Fibroblast of skin of right biceps (primary cell): ENCODE measurements at places on chromosomes 16 and 17.

DNA sequence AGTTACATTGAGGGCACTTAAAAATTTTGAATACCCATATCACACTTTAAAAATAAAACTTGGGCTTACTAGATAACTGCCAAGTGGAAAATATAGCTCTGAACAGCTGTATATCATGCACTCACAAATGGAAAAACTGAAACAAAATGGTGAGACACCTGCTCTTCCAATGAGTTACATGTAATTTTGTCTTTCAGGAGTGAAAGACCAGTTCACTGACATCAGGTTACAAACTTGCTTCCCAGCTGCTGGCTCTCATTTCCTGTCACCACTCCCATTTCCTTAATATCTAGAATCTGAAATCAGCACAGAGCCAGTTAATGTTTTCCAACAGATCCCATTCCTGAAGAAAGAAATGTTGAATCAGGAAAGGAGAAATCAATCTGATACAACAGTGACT is 10.8 kb downstream of the CSNK2A2 start:
- DNase-seq = no peak

- DNase-seq = no peak
Observed at GRCh38 chr17:4178651-4179050, 35.7 kb downstream of the CYB5D2 start.

DNA sequence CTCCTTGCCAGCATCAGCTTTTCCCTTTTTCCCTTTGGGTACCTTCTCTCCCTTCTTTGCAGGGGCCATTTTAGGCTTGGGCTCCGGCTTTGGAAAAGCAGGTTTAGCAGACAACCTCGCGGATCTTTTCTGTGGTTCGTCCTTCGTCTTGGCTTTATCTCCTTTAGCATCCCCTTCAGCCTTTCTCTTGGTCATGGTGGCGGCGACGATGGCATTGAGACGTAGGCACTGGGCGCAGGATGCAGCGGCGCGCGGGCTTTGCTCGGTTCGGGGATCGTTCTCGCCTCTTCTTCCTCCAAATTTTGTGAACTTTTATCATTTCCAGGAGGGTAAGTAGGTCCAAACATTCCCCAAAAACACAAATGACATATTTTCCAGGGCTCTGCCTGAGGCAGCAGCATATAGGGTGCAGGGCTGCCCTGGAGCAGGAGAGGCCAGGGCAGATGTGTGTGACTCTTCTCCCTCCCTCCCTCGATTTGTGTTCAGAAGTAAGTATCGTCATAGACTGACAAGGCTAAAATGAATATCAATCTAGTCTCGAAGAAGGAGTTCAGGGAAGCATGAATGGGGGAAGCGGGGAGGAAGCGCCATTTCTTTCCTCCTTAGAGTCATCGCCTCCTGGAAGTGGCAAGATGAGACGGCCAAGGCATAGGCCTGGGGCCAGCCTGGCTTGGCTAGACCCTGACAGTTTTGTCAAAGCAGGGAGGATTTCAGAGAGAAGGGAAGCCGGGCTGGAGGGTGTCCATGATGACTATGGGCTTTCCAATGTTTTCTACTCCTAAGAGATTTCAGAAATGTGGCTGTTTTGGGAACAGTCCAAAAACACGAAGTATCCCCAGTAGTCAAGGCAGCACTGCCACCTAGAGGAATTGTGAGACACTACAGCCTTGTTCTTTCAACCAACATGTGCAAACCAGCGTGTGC is 13.2 kb downstream of the CHCT1 start:
- DNase-seq = peak; percentile 91

- no peak for DNase-seq
Observed at GRCh38 chr16:53176434-53176833, 121.6 kb downstream of the CHD9 start.

GRCh38 chr16:25553711-25554436 is 137.9 kb upstream of the HS3ST4 start:
- no peak for DNase-seq

DNA sequence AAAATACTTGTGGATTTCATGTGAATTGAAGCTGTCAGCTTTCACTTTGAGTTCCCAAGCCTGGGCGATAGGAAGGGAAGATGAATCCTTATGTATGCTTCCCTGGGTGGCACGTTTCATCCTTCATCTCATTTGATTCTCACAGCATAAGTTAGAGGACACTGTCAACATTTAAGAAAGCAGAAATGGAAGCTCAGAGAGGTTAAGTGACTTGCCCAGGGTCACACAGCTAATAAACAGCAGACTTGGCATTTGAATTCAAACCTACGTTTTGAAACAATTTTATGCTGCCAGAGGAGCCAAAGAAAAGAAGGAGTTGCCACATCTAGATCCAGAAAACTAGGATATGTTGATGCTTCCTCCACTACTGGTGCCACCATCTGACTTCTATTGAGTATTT is 108.3 kb upstream of the GPR139 start:
- DNase-seq = no peak

- DNase-seq = peak; percentile 86
Observed at GRCh38 chr17:60390186-60390585, 1.7 kb downstream of the USP32 start.

DNA sequence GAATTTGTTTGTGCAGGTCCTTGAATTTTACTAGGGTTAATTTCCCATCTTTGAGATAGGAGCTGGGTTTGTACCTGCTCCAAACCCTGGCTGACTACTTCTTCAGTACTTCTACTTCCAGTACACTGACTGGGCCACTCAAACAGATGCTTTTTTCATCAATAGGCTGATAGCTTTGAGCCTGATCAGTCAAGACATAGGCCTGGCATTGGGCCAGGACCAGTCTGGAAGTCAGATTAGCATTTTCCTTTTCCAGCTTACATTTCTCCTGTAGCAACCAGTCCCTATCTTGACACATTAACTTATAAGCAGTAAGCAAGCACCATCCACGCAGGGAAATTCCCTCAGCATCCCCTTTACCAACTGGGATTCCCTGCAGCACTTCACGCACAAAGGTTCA is 7.5 kb upstream of the TMEM101 start:
- DNase-seq = no peak

DNA sequence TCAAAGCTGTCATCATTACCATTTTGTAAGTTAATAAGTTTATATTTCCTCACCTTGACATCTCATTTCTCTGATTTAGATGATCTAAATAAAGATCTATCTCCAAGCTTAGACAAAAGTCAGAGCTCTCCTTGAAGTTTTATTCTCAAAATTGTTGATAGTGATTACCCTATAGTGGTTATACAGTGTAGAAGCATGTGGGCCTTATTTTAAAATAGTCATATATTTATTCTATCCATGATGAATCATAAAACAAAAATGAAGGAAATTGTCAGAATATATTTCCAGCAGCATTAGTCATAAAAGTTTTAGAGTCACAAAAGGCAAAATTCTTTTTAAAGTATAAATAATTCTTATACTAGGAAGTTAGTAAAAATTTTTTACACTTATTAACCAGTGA is 49.0 kb downstream of the RHOT1 start:
- DNase-seq = peak; percentile 72

GRCh38 chr17:66135896-66136295 is 56.0 kb downstream of the CEP112 start:
- DNase-seq = no peak

GRCh38 chr16:35533683-35534082 is 2074.3 kb downstream of the TP53TG3F start:
- no peak for DNase-seq

DNA sequence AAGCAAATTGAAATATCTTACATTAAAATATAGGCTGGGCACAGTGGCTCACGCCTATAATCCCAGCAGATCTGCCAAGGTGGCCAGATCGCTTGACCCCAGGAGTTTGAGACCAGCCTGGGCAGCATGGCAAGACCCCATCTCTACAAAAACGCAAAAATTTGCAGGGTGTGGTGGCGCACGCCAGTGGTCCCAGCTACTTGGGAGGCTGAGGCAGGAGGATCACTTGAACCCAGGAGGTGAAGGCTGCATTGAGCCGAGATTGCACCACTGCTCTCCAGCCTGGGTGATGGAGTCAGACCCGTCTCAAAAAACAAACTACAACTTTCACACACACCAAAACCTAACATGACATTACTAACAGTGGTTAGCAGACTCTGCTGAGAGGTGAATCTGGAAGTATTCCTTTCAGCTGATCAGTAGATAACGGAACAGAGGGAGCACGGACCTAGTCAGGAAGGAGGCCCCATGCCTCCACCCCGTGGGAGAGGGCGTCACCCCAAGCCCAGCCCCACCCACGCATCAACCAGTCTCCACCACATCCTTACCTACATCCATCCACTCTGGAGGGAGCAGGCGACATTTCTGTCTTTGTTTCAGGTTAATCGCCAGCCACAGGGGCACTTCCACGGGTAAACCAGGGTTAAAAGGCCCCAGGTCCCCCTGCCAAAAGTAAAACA is 1.7 kb downstream of the GINS2 start:
- DNase-seq = no peak

DNA sequence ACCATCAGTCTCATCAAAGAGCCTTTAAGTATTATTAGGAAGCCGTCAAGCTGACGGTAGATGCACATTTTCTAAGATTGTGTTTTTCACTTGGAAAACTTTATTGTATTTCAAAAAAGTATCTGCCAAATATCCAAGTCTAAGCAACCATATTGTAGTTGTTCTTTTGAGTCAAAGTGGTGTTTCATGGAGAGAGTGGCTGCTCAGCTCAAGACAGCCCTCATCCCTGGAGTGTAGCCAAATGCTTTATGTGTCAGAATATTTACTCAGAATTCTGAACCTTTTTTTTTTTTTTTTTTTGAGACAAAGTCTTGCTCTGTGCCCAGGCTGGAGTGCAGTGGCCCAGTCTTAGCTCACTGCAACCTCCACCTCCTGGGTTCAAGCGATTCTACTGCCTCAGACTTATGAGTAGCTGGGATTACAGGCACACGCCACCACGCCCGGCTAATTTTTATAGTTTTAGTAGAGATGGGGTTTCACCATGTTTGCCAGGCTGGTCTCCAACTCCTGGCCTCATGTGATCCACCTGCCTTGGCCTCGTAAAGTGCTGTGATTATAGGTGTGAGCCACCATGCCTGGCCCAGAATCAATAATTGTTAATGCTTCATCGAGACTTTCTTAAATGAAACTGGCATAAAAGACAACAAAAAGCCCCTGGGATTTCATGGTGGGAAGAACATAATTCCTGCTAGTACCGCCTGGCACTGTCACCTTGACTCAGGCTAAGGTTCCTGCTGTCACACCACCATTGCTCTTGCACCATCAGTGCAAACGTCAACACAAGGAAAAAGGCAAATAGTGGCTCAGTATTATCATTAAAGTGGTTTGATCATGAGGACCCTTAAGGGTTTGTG is 45.5 kb downstream of the PRKCA start:
- DNase-seq = peak; percentile 79

DNA sequence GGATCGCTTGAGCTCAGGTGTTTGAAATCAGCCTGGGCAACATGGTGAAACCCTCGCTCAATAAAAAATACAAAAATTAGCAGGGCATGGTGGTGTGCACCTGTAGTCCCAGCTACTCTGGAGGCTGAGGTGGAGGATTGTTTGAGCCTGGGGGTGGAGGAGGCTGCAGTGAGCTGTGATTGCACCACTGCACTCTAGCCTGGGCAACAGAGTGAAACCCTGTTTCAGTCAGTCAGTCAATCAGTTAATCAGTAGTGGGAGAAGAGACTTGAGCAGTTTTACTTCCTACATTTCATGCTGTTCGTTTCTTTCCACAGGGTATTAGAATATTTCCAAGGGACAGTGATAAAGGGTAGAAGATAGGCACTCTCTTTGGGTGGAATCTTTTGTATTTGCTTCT is 8.8 kb downstream of the MAP3K3 start:
- DNase-seq = no peak

- DNase-seq = no peak
Observed at GRCh38 chr16:56097306-56097705, 94.0 kb upstream of the GNAO1 start.

DNA sequence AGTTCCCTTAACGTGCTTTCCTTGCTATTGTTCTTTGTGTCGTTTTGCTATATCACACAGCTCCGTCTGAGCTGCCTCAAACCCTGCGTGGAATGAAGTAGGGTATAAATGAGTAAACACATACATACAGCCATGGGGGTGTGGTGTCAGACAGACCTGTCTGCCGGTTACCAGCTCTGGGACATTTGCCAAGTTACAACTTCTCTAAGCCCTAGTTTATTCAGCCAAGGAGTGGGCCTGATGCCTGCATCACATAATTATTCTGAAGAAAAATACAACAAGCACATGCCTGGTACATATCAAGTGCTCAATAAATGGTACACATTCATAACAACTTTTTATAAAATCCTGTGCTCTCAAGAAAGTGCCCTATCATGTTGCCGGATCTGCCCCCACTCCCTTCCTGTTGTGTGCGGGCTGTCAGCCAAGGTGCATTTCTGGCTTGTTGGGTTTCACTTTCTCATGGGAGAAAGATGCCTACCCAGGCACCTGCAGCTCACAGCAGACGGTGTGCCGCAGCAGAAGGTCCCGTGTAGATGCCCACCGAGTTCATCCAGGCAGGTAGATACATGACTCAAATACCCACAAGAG is 30.5 kb downstream of the SMPD3 start:
- no peak for DNase-seq
